ENCODE measurements at places on chromosomes 2 and 18. TPM values are rescaled to one million over a fixed set of nuclear protein-coding genes. Genes with fewer than 3 reads are reported as not detected.

DNA sequence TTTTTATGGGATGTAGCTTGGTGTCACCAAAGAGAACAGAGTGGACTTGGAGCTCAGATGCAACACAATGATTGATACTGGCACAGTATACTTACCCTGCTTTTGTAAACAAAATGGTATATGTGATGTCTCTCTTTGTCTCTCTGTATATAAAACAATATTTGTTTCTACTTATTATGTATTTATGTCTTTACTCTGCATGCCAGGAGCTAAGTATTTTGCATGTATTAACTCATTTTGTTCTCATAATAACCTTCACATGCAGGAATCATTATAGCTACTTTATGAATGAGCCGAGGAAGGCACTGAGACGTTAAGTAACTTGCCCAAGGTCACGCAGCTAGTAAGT is 27.9 kb upstream of the CASP8 start:
- no peaks in the 10 kb centered on the region for H3K27me3 ChIP-seq
- no peak for DNase-seq

DNA sequence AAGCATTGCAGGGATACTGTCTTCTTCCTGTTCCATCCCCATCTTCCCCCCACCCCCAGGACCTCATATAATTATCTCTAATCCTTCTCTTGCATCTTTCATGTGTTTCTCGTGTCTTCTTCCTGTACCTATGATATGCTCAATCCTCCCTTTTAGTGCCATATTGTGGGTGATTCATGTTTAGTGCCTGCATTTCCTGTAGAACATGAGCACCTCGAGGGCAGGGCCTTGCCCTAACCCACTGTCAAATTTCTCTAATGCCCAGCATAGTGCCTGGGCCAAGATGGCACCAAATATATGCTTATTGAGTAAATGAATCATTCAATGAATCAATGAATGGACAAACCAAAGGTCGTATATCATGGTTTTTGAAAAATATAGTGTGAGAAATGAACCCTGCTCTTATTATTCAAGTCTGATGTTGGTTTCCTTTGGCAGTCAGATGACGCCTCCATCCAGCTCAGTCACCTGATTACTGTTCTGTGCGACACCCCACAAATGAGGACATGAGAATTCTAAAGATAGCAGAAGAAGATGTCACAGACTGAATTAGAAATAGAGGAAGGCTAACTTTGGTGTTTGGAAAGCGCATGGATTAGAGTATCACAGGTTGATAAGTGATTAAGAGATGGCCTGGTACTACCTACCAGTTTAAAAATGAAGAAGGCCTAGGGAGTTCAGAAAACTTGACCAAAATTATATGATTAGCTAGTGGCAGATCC is 278.4 kb downstream of the PRKCE start:
- no peaks in the 10 kb centered on the region for H3K27me3 ChIP-seq
- peak overlapping the region; percentile 81 for H3K27ac ChIP-seq

- no peak overlapping the region for H3K27ac ChIP-seq
- no peak overlapping the region for H3K4me3 ChIP-seq
- H3K27me3 ChIP-seq: no peaks in the 10 kb centered on the region
- H3K4me1 ChIP-seq: no peaks in the 10 kb centered on the region
Observed at GRCh38 chr2:48854681-48855080, 99.2 kb upstream of the LHCGR start.

TXNDC2 gene
- total RNA-seq: not detected

DNA sequence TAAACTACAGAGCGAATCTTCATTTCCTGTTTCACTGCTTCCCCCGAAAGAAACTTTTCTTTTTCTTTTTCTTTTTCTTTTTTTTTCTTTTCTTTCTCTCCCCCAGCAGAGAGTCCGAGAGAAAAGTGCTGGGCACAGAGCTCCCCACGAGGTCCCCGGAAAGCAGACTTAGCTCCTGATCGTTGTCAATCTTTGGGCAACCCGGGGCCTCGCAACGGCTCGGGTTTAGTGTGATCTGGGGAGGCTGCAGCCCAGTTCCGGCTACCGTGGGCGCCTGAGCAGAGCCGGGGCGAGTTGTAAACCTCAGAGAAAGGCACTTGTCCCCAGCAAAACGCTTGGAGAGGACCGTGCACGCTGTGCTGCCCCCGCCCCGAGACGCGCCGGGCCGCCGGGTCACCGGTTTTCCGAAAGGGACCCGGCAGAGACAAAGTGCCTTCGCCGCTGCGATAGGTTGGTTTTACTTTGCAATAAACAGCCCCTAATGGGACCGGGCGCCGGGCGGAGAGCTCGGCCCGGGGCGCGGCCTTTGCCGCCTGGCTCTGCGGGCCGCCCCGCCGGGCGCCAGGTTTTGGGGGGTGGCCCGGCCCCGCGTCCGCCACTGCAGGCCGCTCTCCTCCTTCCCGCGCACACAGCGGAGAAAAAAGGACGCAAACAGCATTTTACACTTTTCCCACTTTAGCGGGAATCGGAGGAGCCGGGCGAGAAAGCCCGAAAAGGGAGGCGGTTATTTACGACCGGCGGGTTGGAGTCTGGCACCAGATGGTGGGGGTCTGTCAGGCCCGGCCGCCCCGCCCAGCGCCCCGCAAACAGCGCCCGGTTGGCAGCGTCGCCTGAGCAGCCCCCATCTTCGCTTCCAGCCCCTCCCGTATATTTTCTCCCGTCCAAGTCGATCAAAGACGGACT is 136.0 kb downstream of the INSIG2 start:
- DNase-seq: no peak
- H3K36me3 ChIP-seq: no peaks in the 10 kb centered on the region
- peaks cover 10% of the 10 kb centered on the region for H3K4me1 ChIP-seq
- no peak overlapping the region for H3K27ac ChIP-seq
- H3K27me3 ChIP-seq: peaks cover 8% of the 10 kb centered on the region

- peaks cover 4% of the 10 kb centered on the region for H3K4me1 ChIP-seq
- no peaks in the 10 kb centered on the region for H3K27me3 ChIP-seq
Observed at GRCh38 chr2:232362174-232362900, 16.2 kb upstream of the ALPP start.

CHRND gene
- not detected for total RNA-seq

GRCh38 chr2:201909961-201910361 is 103.6 kb downstream of the CDK15 start:
- no peak for DNase-seq
- H3K27me3 ChIP-seq: peaks cover 19% of the 10 kb centered on the region
- no peaks in the 10 kb centered on the region for H3K4me1 ChIP-seq
- no peak overlapping the region for H3K4me3 ChIP-seq
- no peak overlapping the region for H3K27ac ChIP-seq

ESPNL gene
- total RNA-seq: not detected

GRCh38 chr2:116585669-116586327 is 1228.7 kb upstream of the DDX18 start:
- H3K4me1 ChIP-seq: no peaks in the 10 kb centered on the region
- DNase-seq: no peak
- no peak overlapping the region for H3K27ac ChIP-seq
- H3K4me3 ChIP-seq: no peak overlapping the region

GRCh38 chr2:27621524-27621923 is 7.3 kb downstream of the CCDC121 start:
- H3K4me3 ChIP-seq: no peak overlapping the region
- H3K4me1 ChIP-seq: no peaks in the 10 kb centered on the region
- no peak for DNase-seq
- H3K27ac ChIP-seq: no peak overlapping the region
- H3K36me3 ChIP-seq: peaks cover 6% of the 10 kb centered on the region

- no peak overlapping the region for H3K27ac ChIP-seq
- no peak overlapping the region for H3K4me3 ChIP-seq
- H3K36me3 ChIP-seq: no peaks in the 10 kb centered on the region
- no peak for DNase-seq
- H3K4me1 ChIP-seq: peaks cover 41% of the 10 kb centered on the region
Observed at GRCh38 chr18:79983253-79983652, 5.1 kb downstream of the TXNL4A start.

GRCh38 chr2:19474128-19474527 is 115.7 kb upstream of the OSR1 start:
- H3K27ac ChIP-seq: no peak overlapping the region
- H3K4me3 ChIP-seq: no peak overlapping the region
- H3K36me3 ChIP-seq: no peaks in the 10 kb centered on the region
- DNase-seq: no peak
- H3K4me1 ChIP-seq: no peaks in the 10 kb centered on the region
- no peaks in the 10 kb centered on the region for H3K27me3 ChIP-seq

TCF23 gene
- not detected for total RNA-seq

DNA sequence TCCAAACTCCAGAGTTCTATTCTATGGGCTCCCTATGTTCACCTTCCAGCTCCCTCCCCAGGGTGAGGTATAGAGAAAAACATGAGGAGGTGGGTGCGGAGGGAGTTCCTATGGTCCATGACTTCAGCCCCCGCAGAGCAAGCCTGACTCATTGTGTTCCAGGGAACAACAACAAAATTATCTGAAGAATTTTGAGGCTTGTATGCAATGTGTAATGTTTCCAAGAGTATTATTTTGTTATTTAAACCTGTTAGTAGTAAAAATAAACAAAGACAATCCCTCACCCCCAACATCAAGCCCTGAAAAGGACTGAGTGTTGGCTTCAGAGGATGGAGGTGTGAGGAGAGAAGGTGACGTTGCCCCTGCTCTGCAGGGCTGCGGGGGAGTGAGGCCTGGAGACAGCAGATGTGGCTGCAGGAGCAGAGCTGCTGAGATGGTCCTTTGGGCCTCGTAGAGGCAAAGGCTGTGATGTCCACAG is 29.0 kb downstream of the LAMA3 start:
- peaks cover 24% of the 10 kb centered on the region for H3K4me1 ChIP-seq
- H3K27me3 ChIP-seq: peaks cover 6% of the 10 kb centered on the region
- DNase-seq: no peak
- no peak overlapping the region for H3K27ac ChIP-seq
- H3K36me3 ChIP-seq: no peaks in the 10 kb centered on the region

CD28 gene
- total RNA-seq: 2.4 TPM

GRCh38 chr2:172305066-172305465 is 122.3 kb upstream of the ITGA6 start:
- H3K36me3 ChIP-seq: no peaks in the 10 kb centered on the region
- no peak overlapping the region for H3K4me3 ChIP-seq
- no peak overlapping the region for H3K27ac ChIP-seq
- peaks cover 16% of the 10 kb centered on the region for H3K4me1 ChIP-seq
- DNase-seq: no peak

C2orf80 gene
- total RNA-seq: not detected

- H3K27ac ChIP-seq: no peak overlapping the region
- H3K4me1 ChIP-seq: no peaks in the 10 kb centered on the region
- no peaks in the 10 kb centered on the region for H3K27me3 ChIP-seq
- no peak for DNase-seq
- H3K4me3 ChIP-seq: no peak overlapping the region
Observed at GRCh38 chr2:101986804-101987740, 4.7 kb upstream of the IL1R2 start.
